Amniotic stem cell (primary cell): ENCODE measurements at places on chromosomes 11 and 22.

DNA sequence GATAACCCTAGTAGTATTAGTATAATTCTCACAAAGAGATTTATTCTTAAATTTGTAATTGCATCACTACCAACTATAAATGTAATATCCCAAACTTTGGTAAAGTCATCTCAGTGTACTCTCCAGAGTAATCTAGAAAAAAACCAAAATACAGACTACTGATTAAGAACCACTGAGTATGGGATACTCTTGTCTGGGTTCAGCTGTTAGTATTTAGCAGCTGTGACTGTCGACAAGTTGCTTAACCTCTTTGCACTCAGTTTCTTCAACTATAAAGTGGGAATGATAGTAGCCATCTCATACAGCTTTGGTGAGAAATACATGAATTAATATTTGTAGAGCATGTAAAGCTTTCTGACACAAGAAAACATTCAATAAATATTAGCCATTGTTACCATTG lies 35.3 kb downstream of the C11orf65 start:
- no peak for DNase-seq

- no peak for DNase-seq
Measured at GRCh38 chr11:62445314-62445740, 26.5 kb downstream of the SCGB1A1 start.

DNA sequence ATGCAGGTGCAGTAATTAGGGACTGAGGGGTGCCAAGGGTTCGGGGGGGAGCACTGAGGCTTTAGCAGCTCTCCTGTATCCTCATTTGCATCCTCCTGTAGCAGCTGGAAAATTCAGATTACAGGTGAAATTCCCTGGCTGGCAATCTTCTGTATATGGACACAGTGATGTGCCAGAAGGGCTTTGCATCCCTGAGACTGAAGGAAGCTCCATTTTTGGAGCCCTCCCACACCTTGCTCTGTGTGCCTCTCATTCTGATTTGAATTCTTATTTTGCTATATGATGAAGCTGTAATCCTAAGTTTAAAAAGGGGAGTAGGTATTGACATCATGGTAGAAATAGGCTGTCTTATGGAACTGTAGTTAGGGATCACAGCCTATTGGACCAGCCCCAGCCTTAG lies 46.6 kb downstream of the SCN3B start:
- no peak for DNase-seq

- no peak for DNase-seq
Measured at GRCh38 chr11:80515097-80515496, 1074.3 kb upstream of the TENM4 start.

GRCh38 chr11:2035382-2035781 lies 37.7 kb upstream of the H19 start:
- DNase-seq, result no peak

DNA sequence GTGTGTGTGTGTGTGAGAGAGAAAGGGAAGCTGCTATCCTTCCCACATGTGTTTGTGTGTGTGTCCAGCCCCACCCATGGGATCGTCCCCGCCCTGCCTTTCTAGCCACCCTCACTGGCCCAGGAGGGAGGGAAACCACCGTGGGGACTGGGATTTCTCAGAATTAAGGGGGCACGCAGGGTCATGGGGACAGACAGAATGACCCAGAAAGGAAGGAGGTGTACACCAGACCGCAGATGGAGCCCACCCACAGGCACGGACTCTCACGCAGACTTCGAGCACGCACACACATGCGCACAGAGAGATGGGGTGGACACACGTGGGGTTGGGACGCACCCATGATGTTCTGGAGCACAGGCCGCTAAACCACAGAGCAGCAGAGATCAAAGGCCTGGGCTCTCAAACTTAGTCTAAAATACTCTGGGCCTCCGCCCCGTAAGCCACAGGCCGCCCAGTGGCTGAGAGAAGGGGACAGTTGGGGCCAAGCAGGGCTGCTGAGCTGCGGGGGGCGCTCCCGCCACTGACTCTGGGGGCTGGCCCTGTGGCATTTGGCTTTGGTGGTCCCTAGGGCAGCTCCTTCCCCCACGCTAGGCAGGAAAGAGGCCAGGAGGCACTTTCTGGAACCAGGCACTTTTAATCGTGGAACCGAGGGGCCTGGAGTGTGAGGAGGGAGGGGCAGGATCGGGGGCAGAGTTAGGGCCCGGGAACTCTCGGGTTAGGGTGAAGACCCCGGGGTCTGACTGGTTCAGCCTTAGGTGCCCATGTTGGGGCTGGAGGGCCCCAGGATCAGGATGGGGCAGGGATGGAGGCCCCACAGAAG lies 1.5 kb downstream of the IFITM5 start:
- DNase-seq, result no peak

GRCh38 chr11:121930004-121930965 lies 185.7 kb downstream of the BLID start:
- no peak for DNase-seq

DNA sequence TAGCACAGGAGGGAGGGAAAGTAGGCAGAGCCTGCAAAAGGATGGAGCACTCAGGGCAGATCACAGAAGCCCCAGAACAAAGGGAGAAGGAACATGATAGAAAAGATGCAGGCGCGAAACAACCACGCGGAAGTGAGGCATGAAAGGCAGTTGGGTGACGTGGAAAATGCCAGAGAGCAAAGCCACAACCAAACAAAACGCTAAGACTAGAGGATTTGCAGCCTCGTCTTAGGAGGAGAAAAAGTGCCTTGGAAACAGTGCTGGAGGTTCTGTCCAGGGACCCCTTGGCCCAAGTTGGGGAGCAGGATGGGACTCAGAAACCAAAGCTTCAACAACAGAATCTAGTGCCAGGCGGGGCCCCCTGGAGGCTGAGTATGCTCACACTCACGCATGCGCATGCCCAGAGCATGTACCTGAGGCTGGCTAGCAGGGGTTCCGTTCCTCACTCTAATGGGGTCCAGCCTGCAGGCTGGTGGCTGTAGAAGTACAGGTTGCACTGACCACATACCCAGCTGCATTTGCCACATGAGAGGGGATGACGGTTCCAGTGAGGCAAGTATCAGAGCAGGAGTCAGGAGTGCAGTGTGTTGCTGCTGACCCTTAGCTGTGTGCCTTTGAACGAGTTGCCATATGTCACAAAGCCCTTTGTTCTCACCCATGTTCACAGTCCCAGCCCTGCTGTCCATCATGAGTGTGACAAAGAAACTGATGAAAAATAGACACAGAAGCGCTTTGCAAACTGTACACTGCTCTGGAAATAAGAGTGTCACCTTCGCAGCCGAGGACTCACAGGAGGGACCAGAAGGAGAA lies 568.6 kb upstream of the CADM1 start:
- DNase-seq, result no peak

DNA sequence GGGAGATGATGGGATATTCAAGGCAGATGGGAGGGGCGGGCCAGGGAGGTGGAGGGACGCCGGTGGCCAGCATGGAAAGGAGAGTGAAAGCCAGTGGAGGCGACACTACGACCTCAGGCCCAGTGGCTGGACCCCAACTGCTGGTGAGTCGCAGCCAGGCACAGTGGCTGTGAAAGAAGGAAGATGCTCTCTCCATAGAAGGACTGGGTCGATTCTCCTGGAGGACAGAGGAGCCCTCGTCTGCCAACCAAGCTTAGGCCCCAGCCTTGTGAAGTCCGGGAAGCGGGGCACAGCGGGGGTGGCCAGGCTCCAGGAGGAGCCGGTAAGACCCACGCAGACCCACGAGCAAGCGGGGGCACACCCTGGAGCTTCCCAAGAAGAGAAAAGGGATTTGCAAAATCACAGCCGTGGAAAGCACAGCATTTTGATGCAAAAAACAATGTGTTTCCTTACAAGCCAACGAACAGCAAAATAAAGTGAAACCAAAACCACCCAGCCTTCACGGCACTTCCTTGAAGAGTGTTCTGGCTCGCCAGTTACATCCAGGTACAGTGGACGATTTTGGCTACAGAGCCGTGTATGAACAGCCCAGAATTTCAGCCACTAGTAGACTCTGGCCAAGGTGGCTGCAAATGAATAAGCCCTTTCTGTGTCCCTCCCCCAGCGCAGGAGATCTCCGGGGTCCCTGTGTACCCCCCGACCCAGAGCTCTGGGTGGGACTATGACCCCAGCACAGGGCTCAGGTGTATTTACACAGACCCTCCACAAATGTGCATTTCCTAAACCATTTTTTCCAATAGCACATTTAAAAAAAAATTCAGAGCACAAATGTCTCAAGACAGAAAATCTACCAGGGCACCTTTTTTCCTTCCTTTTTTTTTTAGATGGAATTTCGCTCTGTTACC lies 96.9 kb downstream of the TRMU start:
- no peak for DNase-seq

GRCh38 chr11:22860241-22860640 lies at the start of gene CCDC179:
Gene CCDC179, minus strand, starts transcription at chr11:22860474. Its CDS starts 53 bp downstream, at chr11:22860421.
- DNase-seq, result no peak

DNA sequence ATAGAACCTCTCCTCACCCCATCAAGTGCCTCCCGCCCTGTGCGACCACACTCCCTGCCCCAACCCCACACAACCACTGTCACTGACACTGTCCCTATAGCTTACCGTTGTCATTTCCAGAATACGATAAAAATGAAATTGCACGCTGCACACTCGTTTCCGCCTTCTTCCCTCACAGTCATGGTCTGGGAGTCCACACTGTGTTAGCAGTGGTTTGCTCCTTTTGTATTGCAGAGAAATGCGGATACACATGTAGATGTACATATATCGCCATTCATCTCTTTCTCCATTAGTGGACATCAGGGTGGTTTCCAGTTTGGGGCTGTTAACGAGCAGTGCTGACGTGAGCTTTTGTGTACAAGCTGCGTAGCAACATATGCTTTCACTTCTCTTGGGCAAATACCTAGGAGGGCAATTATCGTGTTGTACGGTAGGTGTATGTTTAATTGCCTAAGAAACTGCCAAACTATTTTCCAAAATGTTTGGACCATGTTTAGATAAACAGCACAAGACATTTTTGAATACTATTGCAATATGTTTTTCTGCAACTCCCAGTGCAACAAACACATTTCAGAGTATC lies 59.2 kb upstream of the CD5 start:
- no peak for DNase-seq

DNA sequence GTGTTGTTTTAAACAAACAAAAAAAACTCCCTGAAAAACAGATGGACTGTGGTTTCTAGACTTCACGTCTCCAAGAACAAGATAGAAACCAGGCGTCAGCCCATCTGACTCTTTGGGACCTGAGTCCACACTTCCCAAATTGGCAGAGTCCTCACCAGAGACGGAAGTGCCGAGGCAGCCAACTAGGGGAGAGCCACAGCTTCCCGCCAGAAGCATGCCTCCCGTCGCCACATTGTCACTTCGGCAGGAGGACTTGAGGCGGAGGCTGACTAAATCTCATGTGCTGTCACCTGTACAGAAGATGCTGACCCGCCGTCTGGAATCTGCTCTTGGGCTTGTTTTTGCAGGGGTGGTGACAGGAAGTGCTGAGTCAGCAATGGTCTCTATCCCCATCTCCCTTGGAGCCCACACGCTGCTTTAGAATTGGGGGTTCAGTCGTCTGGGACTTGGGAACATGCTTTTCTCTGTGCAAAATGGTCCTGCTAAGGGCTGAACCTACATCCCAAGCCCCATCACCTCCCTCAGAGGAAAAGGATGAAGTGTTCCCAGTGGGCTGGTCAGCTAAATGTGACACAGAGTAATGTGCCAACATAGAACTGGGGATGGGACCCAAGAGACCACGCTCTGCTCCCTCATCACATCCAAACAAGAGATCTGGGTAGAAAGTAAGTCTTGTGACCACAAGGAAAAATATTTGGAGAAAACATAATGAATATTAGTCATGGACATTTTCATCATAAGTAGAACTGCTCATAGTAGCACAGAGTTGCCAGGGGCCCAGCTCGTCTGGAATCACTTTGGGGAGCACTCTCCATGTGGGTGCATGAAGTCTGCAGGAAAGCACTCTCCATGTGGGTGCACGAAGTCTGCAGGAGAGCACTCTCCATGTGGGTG lies 152.9 kb downstream of the SNX19 start:
- no peak for DNase-seq

- no peak for DNase-seq
Measured at GRCh38 chr11:128766591-128767081, 72.8 kb downstream of the FLI1 start.

DNA sequence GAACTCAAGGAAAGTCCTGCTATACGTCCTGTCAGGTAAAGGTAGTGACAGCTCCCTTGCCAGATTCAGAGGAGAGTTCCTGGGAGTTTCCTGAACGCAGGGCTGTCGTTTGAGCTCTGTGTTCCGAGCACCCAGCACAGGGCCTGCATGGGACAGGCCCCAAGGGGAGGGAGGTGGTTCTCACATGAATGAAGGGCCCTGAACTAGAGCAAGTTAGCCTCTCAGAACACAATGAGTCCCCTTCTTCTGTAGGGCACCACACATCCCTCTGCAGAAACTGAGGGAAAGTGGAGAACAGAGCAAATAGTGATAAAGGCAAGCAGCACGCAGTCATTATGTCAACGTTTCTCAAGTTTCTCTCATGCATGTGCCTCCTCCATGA lies 35.3 kb downstream of the NEU3 start:
- DNase-seq, result no peak

DNA sequence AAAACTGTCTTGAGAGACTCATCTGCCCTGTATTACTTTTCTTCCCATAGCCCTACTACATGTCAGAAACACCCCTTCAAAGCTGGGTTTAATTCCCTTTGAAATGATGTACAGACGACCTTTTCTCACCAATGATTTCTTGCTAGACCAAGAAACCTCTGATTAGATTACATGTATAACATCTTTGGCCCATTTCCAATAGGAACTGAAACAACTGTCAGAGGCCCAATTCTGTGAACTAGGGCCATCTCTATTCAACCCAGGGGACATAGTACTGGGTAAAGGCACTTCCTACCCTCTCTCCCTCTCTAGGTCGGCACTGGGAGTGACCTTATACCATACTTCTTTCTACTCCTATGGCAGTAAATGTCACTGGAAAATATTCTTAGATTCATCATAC lies 19.4 kb downstream of the NPAT start:
- DNase-seq, result no peak

DNA sequence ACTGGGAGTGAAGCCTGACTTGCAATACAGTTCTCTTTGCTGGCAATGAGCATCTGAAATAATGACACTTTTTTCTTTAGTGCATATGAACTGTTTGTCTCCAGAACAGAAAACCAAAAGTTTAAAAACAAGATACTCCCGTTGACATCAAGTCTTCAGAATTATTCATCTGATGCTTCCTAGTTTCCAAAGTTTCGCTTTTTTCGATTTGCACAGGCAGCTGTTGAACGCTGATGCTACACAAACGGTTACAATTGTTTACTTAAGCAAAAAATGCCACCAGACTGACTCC lies 612 bp upstream of the BIRC2 start:
- DNase-seq, result no peak

DNA sequence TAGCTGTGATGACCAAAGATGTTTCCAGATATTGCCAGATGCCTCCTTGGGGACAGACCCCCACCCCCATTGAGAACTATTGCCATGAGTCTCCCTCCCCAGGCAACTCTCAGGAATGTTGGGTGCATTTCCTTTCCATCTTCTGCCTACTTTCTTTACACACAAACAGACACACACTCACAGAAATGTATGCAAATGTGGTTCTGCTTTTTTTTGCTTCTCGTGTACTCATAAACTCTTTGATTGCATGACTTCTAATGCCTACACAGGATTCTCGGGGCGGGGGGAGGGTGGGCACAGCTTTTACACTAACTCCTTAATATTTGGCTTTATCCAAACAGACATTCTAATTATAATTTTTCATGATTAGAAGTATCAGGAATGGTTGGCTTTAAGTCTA lies 53.3 kb upstream of the SUSD2 start:
- no peak for DNase-seq
